ENCODE measurements at places on chromosomes 12 and 14.

GRCh38 chr14:49858383-49858782 lies 5.8 kb upstream of the NEMF start:
- DNase-seq: no peak

DNA sequence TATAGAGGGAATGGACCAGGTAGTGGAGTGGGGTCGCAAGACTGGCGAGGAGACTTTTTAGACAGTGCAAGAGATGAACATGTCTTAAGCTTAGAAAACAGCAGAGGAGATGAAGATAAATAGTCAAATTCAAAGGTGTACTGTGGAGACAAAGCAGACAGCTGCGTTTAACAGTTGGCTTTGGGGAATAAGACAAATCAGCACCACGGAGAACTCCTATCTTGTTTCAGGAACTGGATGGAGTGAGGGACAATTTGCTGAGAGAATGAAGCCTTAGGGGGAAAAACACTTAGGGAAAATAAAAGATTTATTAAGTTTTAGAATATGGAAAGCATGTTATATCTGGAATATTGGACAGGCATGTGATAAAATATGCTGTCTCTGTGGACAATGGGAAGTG lies 458.8 kb downstream of the GLT1D1 start:
- DNase-seq: no peak

GRCh38 chr14:101055776-101056374 lies 152.4 kb upstream of the RTL1 start:
- no peak for DNase-seq

GRCh38 chr12:104056419-104056972 lies 6.5 kb upstream of the GLT8D2 start:
- DNase-seq: no peak

- DNase-seq: no peak
Measured at GRCh38 chr12:118880720-118881493, 100.4 kb upstream of the SRRM4 start.

- no peak for DNase-seq
Measured at GRCh38 chr14:67129768-67130167, 59.5 kb upstream of the GARIN2 start.

DNA sequence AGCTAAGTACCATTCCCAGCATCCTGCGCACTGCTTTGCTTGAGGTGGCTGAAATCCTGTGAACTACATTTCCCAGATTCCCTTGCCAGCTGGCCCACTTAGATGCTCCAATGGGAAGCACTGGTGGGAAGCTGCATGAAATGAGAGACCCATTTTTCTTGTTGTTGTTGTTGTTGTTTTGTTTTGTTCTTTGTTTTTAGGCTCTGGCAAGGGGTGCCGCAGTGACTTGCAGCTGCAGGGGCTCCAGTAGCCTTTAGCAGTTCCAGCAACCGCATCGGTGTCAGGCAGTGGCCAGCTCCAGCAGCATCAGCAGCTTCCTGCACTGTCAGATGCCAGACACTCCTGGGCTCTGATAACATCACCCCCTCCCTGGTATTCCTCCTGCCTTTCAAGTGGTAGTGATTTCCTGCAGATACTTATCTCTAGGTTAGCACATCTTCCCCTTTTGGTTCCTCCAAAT lies 8.8 kb upstream of the EGLN3 start:
- DNase-seq: no peak

DNA sequence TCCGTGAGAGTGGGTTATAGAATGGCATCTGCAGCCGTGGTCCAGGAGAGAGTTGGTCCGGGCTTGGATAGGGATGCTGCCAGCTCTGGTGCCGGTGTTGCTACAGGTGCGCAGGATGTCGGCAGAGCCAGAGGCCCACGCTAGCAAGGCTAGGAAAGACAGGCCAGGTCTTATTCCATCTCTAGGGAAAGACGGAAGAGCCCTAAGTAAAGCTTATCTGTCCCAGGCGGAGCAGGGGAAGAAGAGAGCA lies 485 bp upstream of the PSME1 start:
- DNase-seq: no peak

- no peak for DNase-seq
Measured at GRCh38 chr14:20179218-20179617, 11.5 kb upstream of the OR11G2 start.

- DNase-seq: no peak
Measured at GRCh38 chr12:117000316-117000715, 89.6 kb downstream of the FBXW8 start.

DNA sequence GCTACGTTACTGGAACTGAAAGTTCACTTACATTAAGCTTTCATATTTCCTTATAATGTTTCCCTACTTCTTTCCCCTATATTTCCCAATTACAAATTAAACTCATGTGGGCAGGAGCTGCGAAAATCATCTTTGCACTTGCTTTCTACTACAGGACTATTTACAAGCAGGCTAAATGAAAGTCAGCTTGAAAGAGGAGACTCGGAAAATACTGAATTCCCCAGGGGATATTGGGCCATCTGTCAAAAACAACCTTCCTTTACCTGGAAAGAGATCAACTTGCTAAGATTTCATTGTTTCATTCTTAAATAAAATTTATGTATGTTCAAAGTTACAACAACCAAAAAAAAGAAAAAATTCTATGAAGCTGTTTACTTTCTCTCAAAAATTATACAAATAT lies 92.8 kb upstream of the BBS10 start:
- no peak for DNase-seq

GRCh38 chr14:101442451-101442850 lies 118.8 kb upstream of the DIO3 start:
- no peak for DNase-seq

DNA sequence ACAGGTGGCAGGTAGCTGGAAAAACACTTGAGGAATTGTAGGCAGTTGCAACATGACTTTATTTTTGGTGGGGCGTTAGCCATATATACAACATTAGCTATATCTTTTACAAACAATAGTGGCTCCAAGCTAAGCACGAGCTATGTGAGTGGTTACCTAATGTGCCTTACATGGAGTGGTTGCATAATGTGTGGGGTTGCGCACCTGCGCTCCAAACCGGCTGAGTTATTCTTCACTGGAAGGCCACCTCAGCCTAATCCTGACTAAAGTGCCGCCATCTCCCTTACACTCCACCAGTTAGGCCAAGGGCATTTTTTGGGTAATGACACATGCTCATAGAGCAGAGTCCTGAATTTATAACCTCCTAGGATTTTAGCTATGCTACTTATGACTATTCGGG lies 31.8 kb upstream of the G2E3 start:
- no peak for DNase-seq

GRCh38 chr12:120125792-120126634 lies 9.5 kb upstream of the RAB35 start:
- no peak for DNase-seq

DNA sequence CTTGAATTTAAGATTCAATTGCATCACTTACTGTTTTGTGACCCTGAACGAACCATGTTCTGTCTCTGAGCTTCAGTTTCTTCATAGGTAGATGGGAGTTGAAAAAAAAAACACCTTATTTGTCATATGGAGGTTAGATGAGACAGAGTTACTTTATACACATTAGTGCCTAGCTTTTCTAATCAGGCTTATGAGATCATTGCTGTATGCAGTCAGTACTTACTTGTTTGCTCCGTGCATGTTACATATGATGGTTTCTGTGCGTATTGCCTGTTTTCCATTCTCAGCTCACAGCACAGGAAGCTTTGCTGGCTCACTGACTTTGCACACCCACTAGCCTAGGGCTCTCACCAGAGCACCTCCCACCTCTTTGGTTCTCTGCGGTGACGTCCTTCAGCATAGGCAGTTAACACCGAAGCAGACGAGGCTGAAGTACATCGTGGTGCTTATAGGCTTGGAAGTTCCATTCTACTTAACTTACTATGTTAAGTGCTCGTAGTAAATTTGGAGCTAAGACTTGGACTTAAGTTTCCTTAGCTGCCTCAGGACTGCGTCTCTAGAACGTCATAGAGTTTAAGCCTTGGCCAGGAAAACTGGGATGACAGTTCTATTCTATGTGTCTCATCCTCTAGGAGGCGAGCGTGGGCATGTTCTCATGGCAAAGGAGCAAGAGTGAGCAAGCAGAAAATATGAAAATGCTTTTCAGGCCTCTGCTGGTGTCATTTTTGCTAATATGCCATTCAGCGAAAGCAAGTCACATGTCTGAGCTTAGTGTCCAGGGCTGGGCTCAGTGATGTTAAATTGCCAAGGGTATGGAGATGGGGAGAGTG lies 57.3 kb downstream of the NRXN3 start:
- no peak for DNase-seq

DNA sequence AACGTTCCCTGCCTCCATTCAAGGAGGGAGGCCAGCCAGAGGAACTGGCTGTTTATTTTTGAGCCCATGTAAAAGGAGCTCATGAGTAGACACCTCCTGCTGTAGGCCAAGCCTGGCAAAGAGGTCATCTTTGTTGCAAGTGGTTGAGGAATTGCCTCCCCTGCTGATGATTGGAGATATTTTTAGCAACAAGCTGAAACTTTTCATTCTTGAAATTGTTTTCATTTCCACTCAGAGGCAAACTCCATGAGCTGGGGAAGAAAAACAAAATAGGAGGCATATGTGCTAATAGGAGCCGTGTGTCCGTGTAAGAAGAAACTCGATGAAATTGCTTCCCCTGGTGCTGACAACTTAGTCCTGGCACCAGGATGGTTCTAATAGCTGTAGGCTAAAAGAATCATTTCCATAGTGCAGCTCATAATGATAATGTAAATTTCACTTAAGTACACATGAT lies 440.1 kb upstream of the FAR2 start:
- DNase-seq: no peak

DNA sequence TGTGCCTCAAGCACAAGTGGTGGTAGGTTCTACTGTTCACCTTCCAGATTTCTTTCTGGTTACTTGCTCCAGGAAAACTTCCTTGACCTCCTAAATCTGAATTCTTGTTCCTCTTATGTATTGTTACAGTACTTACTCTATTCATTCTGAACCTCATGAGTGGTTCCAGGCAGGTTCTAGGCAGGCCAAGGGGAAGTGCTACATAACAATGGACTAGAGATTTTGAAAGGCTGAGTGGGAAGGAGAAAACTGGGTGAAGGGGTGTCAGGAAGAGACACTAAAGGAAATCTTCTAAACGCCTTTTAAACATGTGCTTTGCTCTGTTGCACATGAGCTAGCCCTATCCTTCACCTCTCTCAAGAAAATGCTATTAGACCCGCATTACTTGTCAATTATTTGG lies 1.6 kb downstream of the YARS2 start:
- no peak for DNase-seq

DNA sequence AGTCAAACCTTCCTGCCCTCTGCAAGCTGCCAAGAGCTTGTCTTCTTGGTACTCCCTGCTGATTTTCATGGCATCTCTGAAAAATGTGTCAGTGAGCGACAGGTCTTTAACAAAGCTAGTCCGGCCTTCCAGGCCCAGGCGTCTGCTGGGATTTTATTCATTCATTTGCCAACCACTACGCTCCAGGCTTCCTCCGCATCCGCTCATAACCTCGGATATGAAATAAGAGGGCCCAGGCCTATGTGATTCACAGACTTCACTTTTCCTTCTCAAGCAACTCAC lies 13.8 kb downstream of the TSPAN9 start:
- DNase-seq: no peak

GRCh38 chr12:1517007-1517406 lies 77.4 kb downstream of the FBXL14 start:
- no peak for DNase-seq

DNA sequence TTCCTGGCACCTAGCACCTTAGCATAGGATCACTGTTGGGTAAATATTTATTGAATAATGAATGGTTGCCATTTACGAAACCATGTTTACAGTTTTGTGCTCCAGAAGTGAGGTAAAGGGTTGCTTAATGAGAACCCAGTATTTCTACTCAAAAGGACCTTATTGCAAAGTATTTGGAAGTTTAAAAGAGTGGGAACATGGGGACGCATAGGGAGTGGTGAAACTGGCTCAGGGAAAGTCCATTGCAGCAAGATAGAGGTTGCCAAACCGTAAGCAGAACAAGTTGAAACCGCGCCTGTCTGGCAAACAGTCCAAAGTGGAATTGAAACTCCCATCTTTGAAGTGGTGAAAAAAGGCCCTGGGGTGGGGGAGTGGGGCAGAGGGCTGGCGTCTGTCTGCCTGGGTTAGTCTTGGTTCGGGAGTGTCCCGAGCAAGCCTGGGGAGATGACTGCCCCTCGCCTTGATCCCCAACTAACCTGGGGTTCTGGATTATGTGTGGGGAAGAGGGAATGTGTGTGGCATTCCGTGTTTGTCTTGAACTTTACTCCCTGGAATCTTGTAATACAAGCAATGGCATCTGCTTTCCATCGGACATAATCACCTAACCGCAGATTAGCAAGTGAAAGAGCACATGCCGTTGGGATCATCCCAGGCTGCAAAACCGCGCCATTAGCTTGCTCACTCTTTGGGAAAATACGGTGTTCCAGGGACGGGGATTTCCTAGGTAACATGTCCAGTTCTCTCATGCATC lies 7.2 kb downstream of the ALDH2 start:
- DNase-seq: no peak

- DNase-seq: no peak
Measured at GRCh38 chr12:20415641-20416040, 47.3 kb downstream of the PDE3A start.

DNA sequence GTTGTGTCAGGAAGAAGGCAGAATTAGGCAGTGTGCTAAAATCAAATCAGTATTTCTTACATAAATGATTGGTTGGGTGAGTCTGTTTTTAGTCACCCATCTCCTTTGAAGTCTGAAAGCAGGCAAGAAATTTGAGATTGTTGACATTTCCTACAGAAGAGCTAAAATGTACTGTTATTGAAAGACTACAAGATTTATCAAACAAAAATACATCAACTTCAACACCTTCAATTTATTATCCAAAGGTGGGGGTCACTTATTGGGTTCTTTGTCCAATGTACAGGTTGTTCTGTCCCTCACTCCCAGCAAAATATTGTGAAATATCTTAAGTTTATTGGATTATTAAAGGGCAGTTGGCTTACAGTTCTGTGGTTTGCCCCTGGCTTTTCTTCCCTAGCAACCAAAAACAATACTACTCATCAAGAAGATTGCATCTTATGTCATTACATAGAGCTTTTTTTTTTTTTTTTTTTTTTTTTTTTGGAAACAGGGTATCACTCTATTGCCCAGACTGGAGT lies 20.6 kb upstream of the PKP2 start:
- DNase-seq: no peak

Data from esophagus squamous epithelium (tissue), 5 donors.